ENCODE measurements at places on chromosomes 2 and 18. TPM values are rescaled to one million over a fixed set of nuclear protein-coding genes. Genes with fewer than 3 reads are reported as not detected.

Gene UGT1A5
- not detected for total RNA-seq

Gene RAB27B
- 0.11 TPM for total RNA-seq

Gene PRKD3
- total RNA-seq = 69.7 TPM

Gene TEX44
- total RNA-seq = not detected

Gene MPV17
- total RNA-seq = 60.8 TPM

Data from H7 (cell line).